ENCODE measurements at places on chromosomes 4 and X.

GRCh38 chrX:49060914-49061313, 2.1 kb downstream of the CCDC120 start:
- no peak for DNase-seq

- DNase-seq = peak; percentile 60
Observed at GRCh38 chrX:39577985-39578869, 519.5 kb downstream of the BCOR start.

- no peak for DNase-seq
Observed at GRCh38 chr4:38102957-38103588, 142.9 kb downstream of the PTTG2 start.

- DNase-seq = no peak
Observed at GRCh38 chr4:153522802-153523094, 56.6 kb downstream of the TMEM131L start.

- no peak for DNase-seq
Observed at GRCh38 chr4:182927505-182927904, 10.3 kb upstream of the DCTD start.

Measured in Karpas-422 (cell line).